ENCODE measurements at places on chromosomes 11 and 22.
A peak's percentile ranks its signal among the peaks of the same experiment; 100 is the strongest.

- DNase-seq, result no peak
These were observed 1.7 kb upstream of the PARVA start for GRCh38 chr11:12375720-12376119.

DNA sequence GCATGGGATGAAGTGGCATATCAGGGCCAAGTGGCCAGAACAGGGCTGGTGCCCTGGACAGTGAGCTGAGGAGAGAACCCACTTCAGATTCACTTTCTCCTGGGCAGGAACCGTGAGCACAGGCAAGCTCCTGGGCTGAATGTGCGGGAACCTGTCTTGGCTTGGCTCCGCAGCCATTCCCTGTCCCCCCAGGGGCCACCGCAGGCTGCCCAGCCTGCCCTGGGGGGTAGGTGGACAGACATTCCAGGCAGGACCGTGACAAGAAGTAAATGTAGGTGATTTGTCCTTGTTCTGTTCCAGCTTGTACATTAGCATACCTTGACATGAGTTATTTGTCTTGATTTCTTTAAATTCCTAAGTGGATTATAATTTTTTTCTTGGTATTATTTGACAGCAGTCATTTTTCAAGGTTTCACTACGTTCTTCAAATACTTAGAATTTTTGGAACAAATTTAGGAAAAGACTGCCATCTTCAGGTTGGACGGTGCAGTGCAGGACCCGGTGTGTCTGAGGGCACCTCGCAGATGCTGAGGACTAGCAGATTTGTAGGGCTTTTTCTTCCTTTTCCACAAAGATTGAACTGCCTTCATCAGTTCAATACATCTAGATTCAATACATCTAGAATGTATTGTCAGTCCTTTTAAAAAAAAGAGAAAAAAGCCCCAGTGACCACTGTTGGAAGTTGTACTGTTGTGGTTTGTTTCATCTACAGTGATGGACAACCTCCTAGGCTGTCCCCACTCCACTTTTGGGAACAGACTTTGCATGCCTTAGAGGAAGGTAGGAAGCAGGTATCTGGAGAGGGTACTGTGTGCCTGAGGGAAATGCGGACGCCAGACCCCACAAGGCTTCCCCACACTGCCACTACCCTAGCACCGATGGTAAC is 115.1 kb upstream of the RASSF10 start:
- DNase-seq, result peak; percentile 26

- DNase-seq, result no peak
These were observed 53.8 kb downstream of the ST14 start for GRCh38 chr11:130213143-130213978.

- no peak for DNase-seq
These were observed 117.1 kb downstream of the LDLRAD3 start for GRCh38 chr11:36060926-36061325.

DNA sequence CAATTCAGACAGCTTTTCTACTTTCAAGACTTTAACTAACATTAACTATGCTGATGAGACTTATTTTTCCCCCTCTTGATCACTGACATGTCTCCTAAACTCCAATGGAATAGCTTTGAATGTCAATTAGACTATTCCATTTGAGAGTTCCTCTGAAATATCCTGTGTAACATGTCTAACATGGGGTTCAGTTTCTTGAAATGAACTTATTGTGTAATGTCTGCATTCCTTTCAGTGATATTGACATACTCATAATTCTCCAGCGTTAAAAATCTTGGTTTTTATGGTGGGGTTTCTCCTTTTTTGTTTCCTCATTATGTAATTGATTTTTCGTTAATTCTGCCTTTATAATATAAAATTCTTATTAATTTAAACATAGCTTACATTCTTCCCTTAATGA is 37.7 kb upstream of the SPTBN2 start:
- DNase-seq, result no peak

- peak; percentile 68 for DNase-seq
These were observed 201.5 kb downstream of the TBC1D22A start for GRCh38 chr22:46963672-46964545.

- no peak for DNase-seq
These were observed 360.8 kb downstream of the TBC1D22A start for GRCh38 chr22:47123006-47123826.

GRCh38 chr11:66891851-66892660 is 35.2 kb downstream of the LRFN4 start:
- no peak for DNase-seq

DNA sequence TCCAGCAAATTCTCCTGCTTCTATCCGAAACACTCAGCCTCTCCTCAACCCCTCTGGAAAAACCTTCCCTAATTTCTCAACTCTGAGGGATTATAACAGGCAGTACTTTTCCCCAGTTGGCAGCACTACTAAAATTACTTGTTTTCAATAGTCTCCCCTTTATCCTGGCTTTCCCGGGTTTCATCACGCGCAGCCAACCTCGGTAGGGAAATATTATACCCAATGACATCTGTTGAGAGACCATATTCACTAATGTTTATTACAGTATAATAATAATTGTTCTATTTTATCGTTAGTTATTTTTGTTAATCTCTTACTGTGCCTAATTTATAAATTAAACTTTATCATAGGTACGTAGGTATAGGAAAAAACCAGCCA is 330 bp upstream of the POLD3 start:
- DNase-seq, result no peak

- no peak for DNase-seq
These were observed 284.0 kb downstream of the ETS1 start for GRCh38 chr11:128303383-128303782.

GRCh38 chr11:119505861-119506260 is 82.9 kb upstream of the THY1 start:
- DNase-seq, result no peak

DNA sequence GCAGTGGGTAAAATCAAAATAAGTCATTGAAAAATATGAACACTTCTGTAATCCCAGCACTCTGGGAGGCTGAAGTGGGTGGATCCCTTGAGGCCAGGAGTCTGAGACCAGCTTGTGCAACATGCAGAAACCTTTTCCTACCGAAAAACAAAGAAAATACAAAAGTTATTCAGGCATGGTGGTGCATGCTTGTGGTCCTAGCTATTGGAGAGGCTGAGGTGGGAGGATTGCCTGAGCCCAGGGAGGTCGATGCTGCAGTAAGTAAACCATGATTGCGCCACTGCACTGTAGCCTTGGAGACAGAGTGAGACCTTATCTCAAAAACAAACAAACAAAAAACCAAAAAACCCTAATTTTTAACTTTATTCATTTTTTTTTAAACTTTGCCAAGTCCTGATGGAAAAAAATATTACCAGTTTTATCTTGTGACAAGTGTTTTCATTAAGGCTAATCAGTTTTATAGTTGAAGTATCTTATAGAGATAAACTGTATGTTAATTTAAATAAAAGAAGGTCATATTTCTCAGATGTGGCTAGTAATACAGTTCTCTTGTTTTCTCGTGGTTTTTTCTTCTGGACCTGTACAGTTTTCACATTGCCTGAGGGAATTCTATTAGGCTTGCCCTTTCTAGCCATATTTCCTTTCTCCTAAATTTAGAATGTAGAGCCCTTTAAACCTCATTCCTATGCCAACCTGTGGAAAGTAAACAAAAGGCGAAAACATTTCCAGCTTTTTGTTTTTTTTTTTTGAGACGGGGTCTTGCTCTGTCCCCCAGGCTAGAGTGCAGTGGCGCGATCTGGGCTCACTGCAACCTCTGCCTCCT is 9.4 kb downstream of the HIPK3 start:
- DNase-seq, result no peak

- DNase-seq, result no peak
These were observed 883.3 kb upstream of the CNTN5 start for GRCh38 chr11:98137437-98137836.

DNA sequence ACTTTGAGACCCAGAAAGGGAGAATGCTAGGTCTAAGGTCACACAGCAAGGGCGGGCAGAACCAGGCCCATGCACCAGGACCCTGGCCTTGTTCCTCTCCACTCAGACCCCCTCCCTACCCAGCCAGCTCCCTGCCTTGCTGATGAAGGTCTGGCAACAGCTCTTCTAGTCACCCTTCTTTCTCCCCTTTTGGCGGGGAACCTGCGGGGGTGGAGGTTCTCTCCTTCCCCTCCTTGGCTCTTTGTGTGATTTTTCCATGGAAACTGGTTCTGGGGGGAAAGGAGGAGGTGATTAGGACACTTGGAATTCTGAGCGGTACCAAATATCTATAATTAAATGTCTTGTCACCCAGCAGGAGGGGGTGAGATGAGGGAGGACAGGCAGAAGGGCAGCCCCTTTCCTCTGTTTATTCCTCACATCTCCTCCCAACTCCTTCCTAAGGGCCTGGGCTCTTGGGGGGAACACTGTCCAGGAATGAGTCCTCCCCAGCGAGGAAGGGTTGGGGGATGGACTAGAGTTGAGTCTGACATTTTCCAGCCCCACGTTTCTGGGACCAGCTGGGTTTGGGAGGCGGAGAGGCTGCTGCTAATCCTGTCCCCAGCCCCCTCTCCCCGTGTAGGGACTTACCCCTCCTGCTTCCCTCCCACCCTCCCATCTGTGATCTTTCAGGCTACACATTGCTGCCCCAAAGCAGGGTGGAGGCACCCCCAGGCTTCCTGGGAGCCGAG is 7.4 kb downstream of the ARHGEF17 start:
- no peak for DNase-seq

- DNase-seq, result no peak
These were observed 7.6 kb downstream of the XBP1 start for GRCh38 chr22:28792491-28793383.

GRCh38 chr11:35526370-35526792 is 965 bp upstream of the PAMR1 start:
- peak; percentile 23 for DNase-seq

- DNase-seq, result no peak
These were observed 27.6 kb upstream of the TOLLIP start for GRCh38 chr11:1336836-1337646.

GRCh38 chr11:22037505-22037904 is 155.4 kb upstream of the ANO5 start:
- no peak for DNase-seq

DNA sequence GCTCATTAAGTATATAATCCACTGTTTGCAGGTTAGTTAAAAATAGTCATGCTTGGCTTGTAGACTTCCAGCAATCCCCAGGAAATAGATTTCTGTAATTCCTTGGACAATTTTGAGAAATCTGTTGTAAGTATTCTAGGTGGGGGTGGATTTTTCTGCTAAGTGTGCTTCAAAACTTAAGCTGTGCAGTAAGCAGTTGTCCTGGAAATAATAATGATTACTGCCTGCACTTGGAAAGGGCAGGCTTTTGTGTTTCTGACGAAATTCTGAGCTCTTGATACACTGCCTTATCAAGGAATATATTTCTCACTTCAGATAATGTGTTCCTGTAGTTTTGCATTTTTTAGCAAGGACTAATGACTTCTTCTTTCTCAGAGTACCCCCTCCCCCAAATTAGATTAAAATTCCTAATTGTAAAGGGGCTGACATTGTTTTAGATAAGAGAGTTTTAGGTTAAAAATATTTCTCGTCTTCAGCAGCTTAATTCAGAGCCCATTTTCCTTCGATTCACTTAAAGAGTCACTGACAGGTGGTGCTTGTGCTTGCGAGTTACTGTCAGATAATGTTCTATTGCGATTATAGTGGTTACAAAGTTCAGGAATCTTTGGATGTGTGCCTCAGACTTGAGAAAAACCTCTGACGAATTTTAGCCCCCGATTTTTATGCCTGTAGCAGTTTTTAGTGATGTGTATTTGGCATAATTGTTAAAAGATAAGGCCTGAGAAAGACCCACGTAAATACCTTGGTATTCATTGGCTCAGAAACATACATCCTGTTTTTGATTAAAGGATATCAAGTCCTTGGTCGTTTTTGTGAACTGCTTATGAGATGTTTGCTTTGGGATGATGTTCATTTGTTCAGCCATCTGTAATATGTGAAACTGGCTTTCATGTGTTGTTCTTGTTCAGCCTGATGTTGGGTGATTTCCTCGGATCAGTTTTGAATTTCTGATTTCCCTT is 120.5 kb downstream of the HIPK3 start:
- no peak for DNase-seq

DNA sequence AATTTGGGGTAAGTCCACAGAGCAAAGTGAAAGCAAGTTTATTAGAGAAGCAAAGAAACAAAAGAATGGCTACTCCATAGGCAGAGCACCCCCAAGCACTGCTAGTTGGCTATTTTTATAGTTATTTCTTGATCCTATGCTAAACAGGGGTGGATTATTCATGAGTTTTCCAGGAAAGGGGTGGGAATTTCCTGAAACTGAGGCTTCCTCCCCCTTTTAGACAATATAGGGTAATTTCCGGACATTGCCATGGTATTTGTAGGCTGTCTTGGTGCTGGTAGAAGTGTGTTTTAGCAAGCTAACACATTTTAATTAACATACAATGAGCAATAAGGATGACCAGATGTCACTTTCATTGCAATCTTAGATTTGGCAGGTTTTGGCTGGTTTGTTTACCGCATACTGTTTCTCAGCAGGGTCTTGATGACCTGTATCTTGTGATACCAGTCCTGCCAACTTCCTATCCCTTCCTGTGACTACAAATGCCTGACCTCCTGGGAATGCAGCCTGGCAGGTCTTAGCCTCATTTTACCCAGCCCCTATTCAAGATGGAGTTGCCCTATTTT is 937 bp upstream of the C1QTNF6 start:
- no peak for DNase-seq

- DNase-seq, result no peak
These were observed 4.5 kb downstream of the FTH1 start for GRCh38 chr11:61963016-61963281.

GRCh38 chr22:29112121-29112520 is 39.3 kb downstream of the KREMEN1 start:
- DNase-seq, result no peak

DNA sequence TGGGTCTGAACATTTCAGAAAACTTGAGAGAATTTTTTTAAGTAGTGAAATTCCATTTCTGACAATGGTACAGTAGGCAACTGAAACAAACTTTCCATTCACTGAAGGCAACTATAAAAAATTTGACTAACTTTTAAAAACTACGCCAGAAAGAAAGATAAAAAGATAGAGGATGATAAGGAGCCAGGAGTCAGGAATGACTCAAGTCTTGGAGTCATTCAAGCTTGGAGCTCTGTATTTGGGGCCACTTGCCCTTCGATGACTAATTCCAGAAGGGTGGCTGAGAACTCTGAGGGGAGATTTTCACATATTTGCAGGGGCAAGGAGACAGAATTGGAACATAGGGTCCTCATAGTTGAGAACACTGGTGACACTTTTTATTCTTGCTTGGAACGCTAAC is 1083.2 kb upstream of the CNTN5 start:
- DNase-seq, result no peak

DNA sequence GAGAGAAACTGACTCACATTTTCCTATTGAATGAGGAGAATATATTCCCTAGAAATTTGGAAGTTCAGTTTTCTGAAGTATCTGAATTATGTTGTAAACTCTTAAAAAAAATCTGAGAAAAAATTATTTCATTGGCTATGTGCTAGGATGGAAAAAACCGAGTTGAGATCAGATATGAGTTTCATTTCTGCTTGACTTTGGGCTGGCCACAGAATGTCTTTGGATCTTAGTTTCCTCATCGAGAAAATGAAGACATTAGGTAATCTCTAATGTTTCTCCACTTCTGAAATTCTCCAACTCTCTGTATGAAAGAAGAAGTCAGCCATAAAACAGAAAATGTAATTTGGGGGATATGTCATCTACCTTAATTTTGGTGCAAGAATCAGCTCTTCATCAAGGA is 28.8 kb downstream of the SLN start:
- DNase-seq, result no peak

GRCh38 chr11:63840356-63841060 is 1.6 kb downstream of the MARK2 start:
- no peak for DNase-seq
